NCI-H2107 (cell line): ENCODE measurements at places on chromosomes 2 and 18.
A peak's percentile ranks its signal among the peaks of the same experiment; 100 is the strongest.

GRCh38 chr2:51387235-51387634 is 355.3 kb upstream of the NRXN1 start:
- no peak for DNase-seq

GRCh38 chr2:44713170-44713569 is 228.3 kb upstream of the SIX3 start:
- DNase-seq = no peak

DNA sequence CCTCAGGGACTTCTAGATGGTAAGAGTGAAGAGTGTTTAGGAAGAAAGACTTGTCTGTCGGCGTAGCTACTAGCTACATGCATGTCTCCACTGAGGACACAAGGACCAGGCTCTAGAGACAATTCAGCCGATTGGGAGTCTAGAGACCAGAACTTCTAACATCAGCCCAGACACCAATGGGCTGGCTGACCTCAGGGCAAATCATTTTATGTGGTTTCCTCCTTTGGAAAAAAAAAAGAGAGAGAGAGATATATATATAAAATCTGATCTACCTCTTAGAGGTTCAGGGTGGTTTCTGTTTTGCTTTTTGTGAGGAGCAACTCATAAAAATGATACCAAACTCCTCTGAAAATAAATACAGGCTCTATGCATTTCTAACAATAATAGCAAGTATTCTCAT is 212.8 kb downstream of the BCL2 start:
- no peak for DNase-seq

GRCh38 chr18:76466410-76466991 is 28.5 kb downstream of the ZNF516 start:
- DNase-seq = no peak

GRCh38 chr18:8359076-8359475 is 250.2 kb upstream of the RAB12 start:
- DNase-seq = peak; percentile 36

DNA sequence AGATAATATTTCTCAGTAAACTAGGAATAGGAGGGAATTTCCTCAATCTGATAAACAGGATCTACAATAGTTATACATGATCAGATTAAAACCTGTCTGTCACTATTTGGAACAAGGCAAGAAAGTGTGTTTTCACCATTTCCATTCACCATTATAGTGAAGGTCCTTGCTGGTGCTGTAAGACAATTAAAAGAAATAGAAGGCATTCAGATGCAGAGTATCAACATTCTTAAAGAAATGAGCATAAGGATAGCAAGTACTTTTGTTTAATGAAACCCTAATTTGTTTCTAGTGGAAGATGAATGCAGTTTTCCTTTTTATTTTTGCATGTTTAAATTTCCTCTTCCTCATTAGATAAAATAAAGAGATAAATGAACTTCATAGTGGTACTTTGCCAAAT is 693.7 kb downstream of the PLCL1 start:
- DNase-seq = no peak

DNA sequence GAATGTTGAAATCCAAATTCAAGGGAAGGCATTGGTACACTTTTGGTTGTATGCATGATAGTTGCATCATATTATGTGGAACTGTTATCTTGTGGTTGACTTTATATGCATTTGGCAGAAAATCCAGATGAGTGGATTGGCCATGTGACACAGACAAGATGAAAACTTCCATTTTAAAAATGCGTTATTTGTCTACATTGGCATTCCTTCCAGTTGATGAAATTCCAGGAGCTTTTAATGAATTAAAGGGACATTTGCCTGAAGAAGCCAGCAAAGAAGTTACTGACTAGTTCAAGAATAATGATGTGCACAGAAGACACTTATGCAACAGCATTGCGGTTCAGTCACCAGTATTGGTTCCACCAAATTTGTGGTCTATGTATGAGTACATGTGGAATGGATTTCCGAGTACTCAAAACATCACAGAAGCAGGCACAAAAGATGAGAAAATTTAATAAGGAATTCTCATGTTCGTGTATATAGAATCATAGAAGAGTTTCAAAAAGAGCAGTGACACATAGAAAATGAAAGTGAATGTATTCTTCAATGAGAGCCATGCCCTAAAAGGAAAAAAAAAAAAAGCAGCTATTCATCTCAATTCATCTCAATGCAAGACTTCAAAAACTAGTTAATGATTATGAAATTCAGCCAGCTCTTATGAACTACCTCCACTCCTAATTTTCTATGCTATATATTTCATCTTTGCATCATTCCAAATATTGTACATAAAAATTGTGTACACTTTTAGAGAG is 232.1 kb downstream of the RBM43 start:
- no peak for DNase-seq

DNA sequence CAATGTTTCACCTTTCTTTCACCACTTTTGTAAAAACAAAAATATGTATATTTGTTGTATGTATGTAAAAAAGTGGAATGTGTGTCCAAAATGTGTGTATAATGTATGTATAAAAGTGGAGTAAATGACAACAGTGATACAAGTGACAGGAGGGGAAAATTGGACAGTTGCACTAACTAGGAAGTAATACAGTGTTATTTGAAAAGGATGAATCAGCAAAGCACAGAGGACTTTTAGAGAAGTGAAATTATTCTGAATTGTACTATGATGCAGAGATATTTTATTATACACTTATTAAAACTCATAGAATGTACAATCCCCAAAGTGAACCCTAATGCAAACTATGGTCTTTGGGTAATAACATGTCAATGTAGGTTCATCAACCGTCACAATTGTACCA is 331.3 kb upstream of the CNTNAP5 start:
- DNase-seq = no peak

- DNase-seq = no peak
Measured at GRCh38 chr2:202376460-202377206, 506 bp downstream of the BMPR2 start.

GRCh38 chr18:29892960-29893558 is 1149.5 kb downstream of the DSC3 start:
- DNase-seq = no peak

DNA sequence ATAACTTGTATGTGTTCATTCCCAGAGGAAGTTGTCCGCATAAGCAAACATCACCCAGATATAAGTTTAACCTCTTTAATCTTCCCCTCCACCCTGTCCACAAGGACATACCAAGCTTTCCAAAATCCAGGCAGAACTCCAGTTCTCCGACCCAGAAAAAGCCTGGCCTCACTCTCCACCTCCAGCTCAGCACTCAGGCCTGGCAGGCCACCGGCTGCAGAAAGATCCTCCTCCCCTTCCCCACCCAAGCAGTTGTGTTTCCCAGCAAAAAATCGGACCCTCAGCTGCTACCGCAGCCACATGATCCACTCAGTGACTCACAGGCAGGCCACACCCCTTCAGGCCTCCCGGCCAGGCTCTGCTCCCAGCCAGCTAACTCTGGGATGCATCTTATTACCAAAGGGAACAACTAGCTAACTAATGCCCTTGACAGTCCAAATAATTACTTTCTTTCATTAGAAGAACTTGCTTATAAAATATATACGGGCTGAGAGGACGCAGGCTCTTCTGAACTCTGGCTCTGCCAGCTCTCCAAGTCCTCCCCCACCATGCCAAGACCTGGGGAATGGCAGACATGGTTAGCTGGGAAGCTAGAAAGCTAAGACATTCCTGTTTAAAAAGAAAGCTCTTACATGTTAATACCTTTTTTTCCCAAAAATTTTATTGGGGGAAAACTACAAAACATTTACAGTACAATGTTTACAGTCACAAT is 4.5 kb downstream of the ZFP36L2 start:
- DNase-seq = no peak

GRCh38 chr2:55112229-55113031 is 62.2 kb upstream of the RTN4 start:
- peak; percentile 39 for DNase-seq

GRCh38 chr2:212361174-212361756 is 177.3 kb downstream of the ERBB4 start:
- DNase-seq = no peak

GRCh38 chr2:229627728-229628127 is 86.6 kb downstream of the DNER start:
- DNase-seq = no peak

DNA sequence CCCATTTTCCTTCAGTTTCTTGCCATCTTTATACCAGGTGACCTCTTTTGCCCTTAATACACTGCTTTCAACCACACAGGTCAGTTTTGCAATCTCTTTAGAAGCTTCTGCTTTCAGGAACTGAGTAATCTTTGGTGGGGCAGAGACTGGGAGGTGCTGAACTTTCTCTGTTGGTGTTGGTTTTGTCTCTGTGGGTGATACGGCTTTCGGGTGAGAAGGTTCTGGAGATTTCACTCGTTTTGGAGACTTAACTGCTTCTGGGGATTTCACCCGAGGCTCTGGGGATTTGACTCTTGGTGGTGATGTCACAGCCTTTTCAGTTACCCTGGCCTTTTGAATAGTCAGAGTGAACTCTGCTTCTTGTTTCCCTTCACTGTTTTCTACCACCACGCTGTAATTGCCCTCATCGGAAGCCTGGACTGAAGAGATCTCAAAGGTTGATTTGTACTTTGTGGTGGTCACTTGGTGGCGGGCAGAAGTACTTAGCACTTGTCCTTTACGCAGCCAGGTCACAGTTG is 50.4 kb downstream of the PLEKHA3 start:
- no peak for DNase-seq

- DNase-seq = no peak
Measured at GRCh38 chr2:53750041-53750768, 17.4 kb upstream of the CHAC2 start.

- no peak for DNase-seq
Measured at GRCh38 chr2:203719456-203720410, 13.3 kb downstream of the CD28 start.

GRCh38 chr18:57806201-57806977 is 3.3 kb upstream of the ATP8B1 start:
- DNase-seq = no peak

DNA sequence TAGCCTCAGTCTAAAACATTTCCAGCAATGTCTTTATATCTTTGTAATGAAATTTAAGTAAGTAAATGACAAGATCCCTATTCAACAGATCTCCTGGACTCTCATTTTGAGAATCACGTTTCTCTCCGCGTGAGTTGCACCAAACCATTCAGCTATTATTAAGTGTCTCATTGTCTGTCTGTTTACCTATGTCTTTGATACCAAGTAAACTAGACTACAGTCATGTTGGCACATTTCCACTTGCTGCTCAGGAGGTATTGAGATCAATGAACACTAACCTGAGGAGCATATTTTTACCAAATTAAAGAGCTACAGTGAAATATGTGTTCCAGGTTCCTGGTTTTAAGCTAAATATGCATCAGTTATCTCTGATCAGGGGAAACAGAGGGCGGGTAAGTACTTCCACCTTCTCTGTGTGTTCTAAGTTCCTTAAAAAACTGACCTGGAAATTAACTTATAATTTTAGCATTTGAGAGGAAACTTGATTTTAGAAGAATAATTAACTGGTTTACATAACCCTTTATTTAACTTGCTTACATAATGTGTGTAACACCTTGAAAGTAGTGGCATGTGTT is 125.8 kb downstream of the OSBPL6 start:
- DNase-seq = no peak

- no peak for DNase-seq
Measured at GRCh38 chr2:44295633-44296359, 20.5 kb downstream of the SLC3A1 start.

- no peak for DNase-seq
Measured at GRCh38 chr2:18599509-18600254, 10.3 kb upstream of the NT5C1B start.

DNA sequence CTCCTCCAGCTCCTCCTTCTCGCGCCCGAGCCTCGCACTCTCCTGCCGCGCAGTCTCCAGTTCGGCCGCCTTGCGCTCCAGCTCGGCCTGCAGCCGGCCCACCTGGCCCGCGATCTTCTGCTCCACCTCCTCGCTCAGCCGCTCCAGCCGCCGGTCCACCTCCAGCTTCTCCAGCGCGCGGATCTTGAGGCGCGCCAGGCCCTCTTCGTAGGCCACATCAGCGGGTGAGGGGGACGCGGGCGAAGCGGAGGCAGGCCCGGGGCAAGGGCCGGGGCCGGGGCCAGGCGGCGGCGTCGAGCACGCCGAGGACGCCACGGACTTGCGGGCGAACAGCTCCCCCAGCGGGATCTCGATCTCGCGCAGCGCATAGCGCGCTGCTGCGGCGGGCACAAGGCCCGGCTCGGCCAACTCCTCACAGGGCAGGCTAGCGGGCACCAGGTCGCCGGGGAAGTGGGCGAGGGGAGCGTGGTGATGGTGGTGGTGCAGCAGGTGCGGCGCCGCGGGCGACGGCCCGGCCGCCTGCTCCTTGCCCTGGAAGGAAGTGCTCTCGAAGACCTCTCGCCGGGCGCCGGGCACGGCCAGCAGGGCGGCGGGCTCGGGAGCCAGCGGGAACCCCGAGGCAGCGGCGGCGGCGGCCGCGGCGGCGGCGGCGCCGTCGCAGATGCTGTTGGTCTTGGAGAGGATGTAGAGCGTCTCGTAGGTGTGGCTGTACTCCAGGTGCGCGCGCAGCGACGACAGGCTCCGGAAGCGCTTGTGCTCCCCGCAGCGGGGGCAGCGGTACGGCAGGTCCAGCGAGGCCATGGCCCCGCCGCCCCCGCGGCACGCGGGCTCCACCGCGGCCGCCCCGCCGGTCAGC is 15.2 kb downstream of the FBXO41 start:
- DNase-seq = peak; percentile 46

GRCh38 chr18:24763765-24764513 is 303.5 kb downstream of the HRH4 start:
- no peak for DNase-seq

- no peak for DNase-seq
Measured at GRCh38 chr2:159710601-159711180, 1.6 kb upstream of the MARCHF7 start.

DNA sequence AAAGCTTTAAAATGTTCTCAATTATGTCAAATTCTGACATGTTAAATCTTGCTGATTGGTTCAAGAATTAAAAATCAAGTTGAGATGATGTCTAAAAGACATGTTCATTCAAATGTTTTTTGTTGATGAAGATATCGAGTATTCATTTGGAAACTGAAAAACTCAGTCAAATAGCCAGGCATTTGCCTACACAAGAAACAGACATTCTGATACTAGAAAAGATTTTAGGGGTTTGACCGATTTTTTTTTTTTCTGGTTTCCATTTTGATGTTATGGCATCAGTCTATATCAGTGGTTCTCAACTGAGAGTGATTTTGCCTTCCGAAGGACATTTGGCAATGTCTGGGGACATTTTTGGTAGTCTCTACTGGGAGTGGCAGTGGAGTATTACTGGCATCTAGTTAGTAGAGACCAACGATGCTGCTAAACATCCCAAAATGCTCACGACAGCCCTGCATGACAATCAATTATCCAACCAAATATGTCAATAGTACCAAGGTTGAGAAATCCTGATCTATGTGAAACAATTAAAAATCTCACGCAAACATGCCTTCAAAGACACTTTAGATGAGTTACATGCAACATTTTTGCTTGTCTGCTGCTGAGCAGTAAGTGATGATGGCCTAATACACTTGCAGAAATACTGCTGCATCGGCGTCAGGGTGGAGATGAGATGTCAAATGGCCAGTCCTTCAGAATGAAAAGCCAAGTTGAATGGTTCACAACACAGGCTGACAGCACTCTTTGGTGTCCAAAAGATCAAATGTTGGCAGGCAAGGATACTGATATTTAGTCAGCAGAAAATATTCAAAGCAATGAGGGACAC is 12.5 kb downstream of the RASGRP3 start:
- DNase-seq = no peak

GRCh38 chr2:172571245-172571644 is 15.4 kb downstream of the PDK1 start:
- no peak for DNase-seq
